Body of pancreas (tissue), 4 donors: ENCODE measurements at places on chromosomes 12 and 14. TPM values are rescaled to one million over a fixed set of nuclear protein-coding genes. Genes with fewer than 3 reads are reported as not detected.

DNA sequence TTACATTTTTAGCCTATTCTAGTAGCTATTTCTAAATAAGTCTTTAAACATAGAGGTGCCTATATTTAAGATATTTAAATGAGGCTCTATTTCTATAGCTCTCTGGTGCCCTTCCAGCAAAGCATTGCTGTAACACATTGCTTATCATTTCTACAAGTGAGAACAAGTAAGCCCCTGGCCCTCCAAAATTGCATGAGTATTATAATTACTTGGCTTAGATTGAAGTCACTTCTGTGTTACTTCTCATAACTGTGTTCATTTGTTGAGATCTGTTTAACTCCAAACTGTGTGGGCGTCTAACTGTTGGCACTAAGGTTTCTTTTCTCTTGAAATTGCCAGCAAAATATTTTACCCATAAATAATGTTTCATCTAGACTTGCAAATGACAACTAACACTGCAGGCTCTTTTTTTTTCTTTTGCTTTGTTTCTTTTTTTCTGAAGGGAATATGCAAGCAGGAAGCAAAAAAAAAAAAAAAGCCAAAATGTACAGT lies 66.5 kb downstream of the DAD1 start:
- no peak for DNase-seq
- no peak overlapping the region for H3K27ac ChIP-seq
- no peaks in the 10 kb centered on the region for H3K36me3 ChIP-seq
- H3K27me3 ChIP-seq = no peaks in the 10 kb centered on the region

DNA sequence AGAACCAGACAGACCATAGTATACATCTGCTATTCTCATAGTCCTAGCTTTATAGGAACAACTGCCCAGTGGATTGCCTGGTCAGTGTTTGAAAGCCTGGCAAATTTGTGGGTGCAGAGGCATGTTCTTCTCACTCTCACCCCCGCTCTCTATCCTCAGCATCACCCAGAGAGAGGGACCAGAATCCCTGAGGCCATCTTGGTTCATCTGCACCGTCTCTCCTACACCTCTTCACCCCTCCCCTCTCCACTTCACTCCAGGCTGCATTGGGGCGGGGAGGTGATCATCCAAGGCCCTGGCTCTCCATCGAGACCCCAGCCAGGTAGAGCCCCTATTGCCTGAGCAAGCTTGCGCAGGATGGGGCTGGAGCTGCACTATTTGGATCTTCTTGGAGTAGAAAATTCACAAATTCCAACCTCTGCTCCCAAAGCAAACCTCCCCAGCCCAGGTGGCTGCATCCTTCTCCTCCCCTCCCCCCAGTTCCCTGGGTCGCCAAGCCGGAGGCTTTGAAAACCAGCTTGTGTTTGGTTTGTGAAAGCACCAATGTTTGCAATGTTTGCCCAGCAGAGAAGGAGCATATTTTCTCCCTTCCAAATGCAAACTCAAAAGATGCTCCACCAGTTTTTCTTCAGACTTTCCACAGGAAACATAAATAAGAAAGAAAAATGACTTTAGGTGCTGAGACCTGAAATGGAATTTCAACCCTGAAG lies 18.6 kb upstream of the COL2A1 start:
- no peaks in the 10 kb centered on the region for H3K36me3 ChIP-seq
- no peaks in the 10 kb centered on the region for H3K27me3 ChIP-seq
- no peaks in the 10 kb centered on the region for H3K4me1 ChIP-seq
- no peak overlapping the region for H3K27ac ChIP-seq

DNA sequence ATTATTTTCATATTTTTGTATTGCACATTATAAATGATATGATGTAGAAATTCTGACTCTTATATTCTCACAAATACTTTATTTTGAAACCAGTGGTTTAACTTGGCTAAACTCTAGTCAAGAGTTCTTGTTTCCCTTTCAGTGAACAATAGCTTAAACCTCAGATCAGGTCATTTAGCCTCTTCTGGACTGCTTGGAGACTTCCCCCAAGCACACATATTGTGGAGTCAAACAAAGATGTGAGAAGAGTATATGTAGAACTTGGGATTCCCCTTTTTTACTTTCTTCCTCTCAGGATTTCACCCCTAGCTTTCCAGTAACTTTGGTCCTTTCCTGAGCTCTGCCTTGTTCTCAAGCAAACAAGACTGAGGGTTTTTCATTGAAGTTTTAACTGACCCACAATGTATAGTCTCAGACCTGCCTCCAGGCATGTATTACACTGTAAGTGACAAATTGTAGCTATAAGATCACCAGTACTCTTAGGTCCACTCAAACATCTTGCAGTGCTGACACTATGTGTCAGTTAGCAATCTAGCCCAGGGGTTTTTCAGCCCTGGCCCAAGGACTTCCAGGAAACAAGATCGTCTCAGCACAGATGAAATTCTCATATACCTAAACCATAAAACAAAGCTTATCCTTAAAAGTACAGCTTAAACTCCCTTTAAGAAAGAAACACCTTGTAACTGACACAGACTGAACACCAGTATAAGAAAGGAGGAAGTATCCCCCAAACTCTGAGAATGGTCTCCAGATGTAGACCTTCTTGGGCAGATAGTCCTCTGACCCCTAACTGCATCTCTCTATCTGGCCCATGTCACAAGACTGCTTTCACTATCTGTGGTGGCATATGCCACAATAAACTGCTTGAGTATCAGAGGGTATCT lies 98.6 kb downstream of the SLC6A15 start:
- no peak overlapping the region for H3K4me3 ChIP-seq
- no peak overlapping the region for H3K27ac ChIP-seq
- no peaks in the 10 kb centered on the region for H3K4me1 ChIP-seq
- H3K36me3 ChIP-seq = no peaks in the 10 kb centered on the region
- no peak for DNase-seq

GRCh38 chr12:56128670-56129205 lies 671 bp downstream of the ESYT1 start:
- no peaks in the 10 kb centered on the region for H3K27me3 ChIP-seq
- peak overlapping the region; percentile 92 for H3K27ac ChIP-seq
- no peak for DNase-seq
- H3K36me3 ChIP-seq = peaks cover 10% of the 10 kb centered on the region
- H3K4me1 ChIP-seq = peaks cover 41% of the 10 kb centered on the region

DNA sequence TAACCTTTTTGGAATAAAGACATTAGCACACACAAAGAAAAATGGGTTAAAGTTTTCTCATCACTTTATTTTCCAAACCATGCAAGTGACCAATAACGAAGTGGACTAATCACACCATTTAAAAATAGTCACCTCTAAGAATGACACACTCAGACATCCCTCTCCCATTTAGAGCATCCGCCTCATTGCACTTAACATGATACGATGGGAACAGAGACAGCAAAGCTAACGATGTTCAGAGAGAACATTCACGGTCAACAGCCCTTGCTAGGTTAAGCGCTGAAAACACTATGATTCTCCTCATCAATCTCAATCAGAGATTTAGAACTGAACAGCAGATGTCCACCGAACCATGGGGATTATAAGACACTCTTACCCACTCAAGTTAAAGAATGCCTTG lies 35.8 kb downstream of the NIN start:
- H3K4me1 ChIP-seq = no peaks in the 10 kb centered on the region
- no peak overlapping the region for H3K27ac ChIP-seq
- DNase-seq = no peak
- H3K36me3 ChIP-seq = no peaks in the 10 kb centered on the region

GRCh38 chr12:12267742-12268200 lies 927 bp upstream of the LRP6 start:
- no peak overlapping the region for H3K4me3 ChIP-seq
- no peaks in the 10 kb centered on the region for H3K27me3 ChIP-seq
- H3K36me3 ChIP-seq = no peaks in the 10 kb centered on the region
- no peak for DNase-seq
- H3K4me1 ChIP-seq = peaks cover 26% of the 10 kb centered on the region

DNA sequence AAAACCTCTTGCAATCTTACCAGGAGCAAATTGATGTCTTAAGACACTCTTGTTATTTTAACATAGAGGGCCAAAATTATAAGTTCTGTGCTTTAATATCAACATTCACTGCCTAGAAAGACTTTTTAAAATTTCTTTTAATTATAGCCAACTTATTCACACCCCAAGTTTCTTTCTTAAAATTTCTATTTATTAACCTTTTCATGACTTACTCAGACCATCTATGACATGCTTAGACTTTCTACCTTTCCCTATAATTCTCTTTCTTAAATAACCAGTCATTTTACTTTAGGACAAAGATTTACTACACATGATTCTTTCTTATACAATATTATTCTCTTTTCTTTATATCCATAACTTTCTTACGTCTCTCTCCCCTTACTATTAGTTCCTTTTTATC lies 220.4 kb downstream of the NUBPL start:
- no peaks in the 10 kb centered on the region for H3K27me3 ChIP-seq
- H3K4me1 ChIP-seq = no peaks in the 10 kb centered on the region
- no peaks in the 10 kb centered on the region for H3K36me3 ChIP-seq
- no peak overlapping the region for H3K4me3 ChIP-seq
- H3K27ac ChIP-seq = no peak overlapping the region
- DNase-seq = no peak

DNA sequence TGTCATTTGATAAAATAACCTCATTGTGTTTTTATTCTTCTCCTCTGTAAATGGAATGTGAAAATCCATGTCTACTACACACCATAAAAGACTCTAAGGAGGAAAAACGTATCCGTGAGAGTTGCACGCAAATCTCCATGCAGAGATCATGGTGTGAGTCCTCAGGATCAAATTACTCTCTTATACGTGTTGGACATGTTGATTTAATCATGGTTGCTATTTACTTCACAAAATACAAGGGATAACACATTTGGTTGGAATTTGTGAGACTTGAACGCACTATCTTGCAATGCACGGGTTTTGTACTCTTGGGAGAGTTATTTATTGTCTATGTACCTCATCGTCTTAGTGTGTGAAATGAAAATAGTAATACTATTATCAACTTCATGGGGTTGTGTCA lies 128.0 kb upstream of the RASSF8 start:
- no peaks in the 10 kb centered on the region for H3K36me3 ChIP-seq
- no peaks in the 10 kb centered on the region for H3K4me1 ChIP-seq
- H3K4me3 ChIP-seq = no peak overlapping the region
- no peak overlapping the region for H3K27ac ChIP-seq

DNA sequence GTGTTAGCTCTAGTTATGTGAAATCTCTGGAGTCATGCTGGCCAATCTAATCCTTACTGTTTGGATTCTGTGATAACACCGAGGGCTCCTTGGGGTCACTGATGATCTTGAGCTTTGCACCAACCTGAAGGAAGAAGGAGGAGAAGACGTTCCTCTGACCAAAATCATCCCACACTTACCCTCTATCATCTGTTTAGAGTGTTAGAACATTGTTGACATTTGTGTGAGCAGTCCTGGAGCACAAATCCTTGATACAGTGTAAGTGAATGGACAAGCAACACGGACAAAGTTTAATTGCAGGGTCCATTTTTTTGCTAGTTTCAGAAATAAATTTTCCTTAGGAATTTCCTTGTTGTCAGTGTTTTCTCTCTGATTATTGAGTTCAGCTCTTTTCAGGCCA lies 181.7 kb downstream of the AKAP6 start:
- H3K4me1 ChIP-seq = no peaks in the 10 kb centered on the region
- no peaks in the 10 kb centered on the region for H3K27me3 ChIP-seq
- no peak overlapping the region for H3K4me3 ChIP-seq
- no peaks in the 10 kb centered on the region for H3K36me3 ChIP-seq

- no peak overlapping the region for H3K4me3 ChIP-seq
- no peak for DNase-seq
- H3K4me1 ChIP-seq = no peaks in the 10 kb centered on the region
- H3K36me3 ChIP-seq = no peaks in the 10 kb centered on the region
- no peak overlapping the region for H3K27ac ChIP-seq
Measured at GRCh38 chr14:92266216-92266615, 56.7 kb upstream of the SLC24A4 start.

- no peak overlapping the region for H3K4me3 ChIP-seq
- peaks cover 9% of the 10 kb centered on the region for H3K4me1 ChIP-seq
- no peak overlapping the region for H3K27ac ChIP-seq
Measured at GRCh38 chr12:32903763-32904162, 7.2 kb upstream of the PKP2 start.

DNA sequence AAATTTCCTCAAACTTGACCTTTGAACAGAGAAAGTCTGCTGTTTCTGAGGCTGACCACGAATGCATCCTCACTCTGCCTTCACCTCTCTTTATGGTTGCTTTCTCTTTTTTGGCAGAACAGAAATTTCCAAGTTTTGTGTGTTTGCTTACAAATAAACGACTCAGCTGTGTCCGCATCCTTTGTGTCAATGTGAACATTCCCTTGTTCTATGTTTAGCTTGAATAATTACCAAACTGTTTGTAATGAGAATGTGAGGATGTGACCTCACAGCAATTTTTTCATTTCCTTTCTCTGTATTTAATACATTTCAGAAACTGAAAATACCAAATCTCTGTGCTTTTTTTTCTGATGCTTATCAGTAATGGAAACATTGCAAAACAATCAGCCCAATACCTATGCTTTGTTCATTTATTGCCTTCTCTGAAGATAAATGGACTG lies 410.9 kb downstream of the EGLN3 start:
- no peaks in the 10 kb centered on the region for H3K27me3 ChIP-seq
- H3K4me1 ChIP-seq = no peaks in the 10 kb centered on the region
- no peaks in the 10 kb centered on the region for H3K36me3 ChIP-seq
- no peak for DNase-seq

GRCh38 chr14:76408877-76409276 lies 32.9 kb downstream of the ESRRB start:
- H3K4me1 ChIP-seq = peaks cover 17% of the 10 kb centered on the region
- no peak overlapping the region for H3K27ac ChIP-seq
- no peak for DNase-seq
- no peaks in the 10 kb centered on the region for H3K27me3 ChIP-seq
- no peak overlapping the region for H3K4me3 ChIP-seq

GRCh38 chr12:48075832-48076231 lies 30.0 kb downstream of the SENP1 start:
- H3K4me3 ChIP-seq = no peak overlapping the region
- no peak for DNase-seq
- H3K36me3 ChIP-seq = no peaks in the 10 kb centered on the region
- no peaks in the 10 kb centered on the region for H3K4me1 ChIP-seq
- H3K27me3 ChIP-seq = no peaks in the 10 kb centered on the region

DNA sequence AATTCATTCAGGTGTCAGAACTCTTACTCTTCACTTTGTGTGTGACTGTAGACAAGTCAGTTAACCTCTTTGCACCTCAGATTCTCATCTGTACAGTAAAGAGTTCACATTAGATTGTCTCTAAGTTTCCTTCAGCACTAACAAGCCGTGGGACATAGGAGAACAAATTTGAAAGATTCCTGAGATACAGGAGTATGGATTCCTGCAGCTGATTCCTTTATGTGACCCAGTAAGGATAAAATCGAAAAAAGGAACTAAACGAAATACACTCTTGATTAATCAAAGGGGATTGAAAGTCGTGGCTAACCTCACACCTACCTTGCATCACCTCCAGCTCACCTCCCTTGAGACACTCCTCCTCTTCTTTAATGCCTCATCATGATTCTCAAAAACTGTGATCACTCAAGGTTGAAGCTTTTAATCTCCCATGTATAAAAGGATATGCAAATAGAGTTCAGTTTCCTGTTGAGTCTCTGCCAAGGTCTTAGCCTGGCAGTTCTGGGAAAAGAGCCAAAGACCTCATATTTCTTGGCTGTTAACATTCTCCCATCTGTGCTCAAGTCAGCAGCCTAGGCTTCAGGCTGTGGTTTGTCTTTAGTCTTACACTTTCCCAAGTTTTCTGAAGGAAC lies 156.6 kb downstream of the DAD1 start:
- H3K27ac ChIP-seq = no peak overlapping the region
- H3K27me3 ChIP-seq = no peaks in the 10 kb centered on the region
- H3K4me1 ChIP-seq = peaks cover 35% of the 10 kb centered on the region
- H3K4me3 ChIP-seq = no peak overlapping the region

The KRT75 gene
- not detected for total RNA-seq

The PROX2 gene
- total RNA-seq = 0.52 TPM

The GCN1 gene
- total RNA-seq = 83.1 TPM

The GRIP1 gene
- total RNA-seq = 17.8 TPM

The DNAJC22 gene
- 7.3 TPM for total RNA-seq

The ABCC9 gene
- 12.2 TPM for total RNA-seq
